Activated CD4-positive, alpha-beta T cell treated with anti-CD3 and anti-CD28 coated beads for 36 hours (primary cell): ENCODE measurements at places on chromosomes 11 and 22.

GRCh38 chr11:554428-555226 lies 5.9 kb downstream of the LMNTD2 start:
- no peaks in the 10 kb centered on the region for H3K4me1 ChIP-seq
- no peak overlapping the region for H3K4me3 ChIP-seq
- no peak overlapping the region for H3K27ac ChIP-seq
- H3K36me3 ChIP-seq = no peaks in the 10 kb centered on the region
- peaks cover 2% of the 10 kb centered on the region for H3K27me3 ChIP-seq

DNA sequence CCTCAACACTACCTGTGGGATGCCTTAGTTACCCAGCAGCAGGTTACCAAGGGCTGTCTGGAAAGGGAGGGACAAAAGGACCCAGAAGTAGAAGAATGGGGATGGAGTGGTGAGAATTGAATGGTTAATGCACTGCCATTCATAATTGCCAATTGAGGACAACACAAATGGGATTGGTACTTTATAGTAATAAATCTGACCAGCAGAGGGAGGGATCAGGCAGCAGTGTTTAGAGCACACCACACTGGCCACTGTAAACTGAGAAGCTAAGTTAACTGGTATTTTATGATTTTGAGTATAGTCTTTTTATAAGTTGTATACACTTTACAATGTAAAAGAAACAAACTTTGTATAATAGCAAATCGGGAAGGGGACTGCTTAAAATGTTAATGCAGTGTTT lies 10.7 kb downstream of the TBRG1 start:
- H3K36me3 ChIP-seq = peaks cover 49% of the 10 kb centered on the region
- no peak for DNase-seq
- H3K27ac ChIP-seq = no peak overlapping the region
- no peak overlapping the region for H3K4me3 ChIP-seq
- no peaks in the 10 kb centered on the region for H3K27me3 ChIP-seq

GRCh38 chr11:116145187-116145865 lies 627.5 kb downstream of the BUD13 start:
- no peak overlapping the region for H3K4me3 ChIP-seq
- no peak for DNase-seq
- H3K36me3 ChIP-seq = no peaks in the 10 kb centered on the region
- no peaks in the 10 kb centered on the region for H3K4me1 ChIP-seq

GRCh38 chr22:49052023-49052538 lies 775.6 kb downstream of the BRD1 start:
- DNase-seq = peak; percentile 41
- no peaks in the 10 kb centered on the region for H3K36me3 ChIP-seq
- no peaks in the 10 kb centered on the region for H3K4me1 ChIP-seq
- no peak overlapping the region for H3K27ac ChIP-seq
- H3K4me3 ChIP-seq = peak overlapping the region; percentile 58
- peaks cover 3% of the 10 kb centered on the region for H3K27me3 ChIP-seq

DNA sequence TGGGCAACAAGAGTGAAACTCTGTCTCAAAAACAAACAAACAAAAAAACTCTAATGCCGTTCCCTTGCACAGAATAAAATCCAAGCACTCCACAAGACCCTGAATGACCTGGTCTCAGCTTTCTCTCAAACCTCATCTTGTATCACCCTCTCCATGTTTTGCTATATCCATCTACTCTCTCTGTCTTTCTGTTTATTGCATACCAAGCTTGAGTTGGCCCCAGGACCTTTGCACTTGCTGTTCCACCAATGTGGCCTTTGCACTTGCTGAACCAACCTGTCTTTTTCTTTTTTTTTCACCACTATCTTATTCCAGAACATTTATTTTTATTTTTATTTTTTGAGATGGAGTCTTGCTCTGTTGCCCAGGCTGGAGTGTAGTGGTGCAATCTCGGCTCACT lies 2.0 kb upstream of the L3MBTL2 start:
- DNase-seq = no peak
- H3K27ac ChIP-seq = no peak overlapping the region
- H3K4me1 ChIP-seq = peaks cover 22% of the 10 kb centered on the region
- peaks cover 12% of the 10 kb centered on the region for H3K36me3 ChIP-seq
- no peak overlapping the region for H3K4me3 ChIP-seq

GRCh38 chr11:17917556-17917955 lies 95.3 kb downstream of the SERGEF start:
- no peak for DNase-seq
- no peak overlapping the region for H3K4me3 ChIP-seq
- no peak overlapping the region for H3K27ac ChIP-seq
- H3K27me3 ChIP-seq = no peaks in the 10 kb centered on the region
- peaks cover 6% of the 10 kb centered on the region for H3K4me1 ChIP-seq

- H3K4me3 ChIP-seq = no peak overlapping the region
- peaks cover under 1% of the 10 kb centered on the region for H3K4me1 ChIP-seq
- no peaks in the 10 kb centered on the region for H3K36me3 ChIP-seq
- H3K27ac ChIP-seq = no peak overlapping the region
- peak; percentile 18 for DNase-seq
- peaks cover 2% of the 10 kb centered on the region for H3K27me3 ChIP-seq
Measured at GRCh38 chr22:39292561-39293074, 26.8 kb downstream of the RPL3 start.

DNA sequence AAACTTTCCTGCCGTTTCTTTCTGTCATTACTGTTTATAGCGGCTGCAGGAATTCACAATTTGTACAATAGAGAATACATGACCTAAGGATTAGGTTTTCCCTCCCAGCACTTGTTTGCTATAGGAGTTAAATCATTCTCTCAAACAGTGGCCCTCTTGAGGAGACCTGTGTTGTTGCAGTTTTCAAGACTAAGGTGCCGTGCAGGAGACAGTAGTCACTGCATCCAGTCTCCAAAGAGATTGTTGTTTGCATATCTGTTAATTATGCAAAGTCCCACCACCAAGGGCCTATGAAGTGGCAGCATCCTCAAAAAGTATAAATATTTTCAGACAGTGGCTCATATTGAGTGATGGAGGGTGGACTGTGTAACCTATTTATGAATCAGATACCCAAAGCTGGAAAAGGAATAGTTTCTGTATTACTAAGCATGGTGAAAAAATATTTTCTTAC lies 2.3 kb downstream of the PRSS23 start:
- H3K36me3 ChIP-seq = no peaks in the 10 kb centered on the region
- peaks cover 62% of the 10 kb centered on the region for H3K4me1 ChIP-seq
- peak; percentile 39 for DNase-seq
- H3K27ac ChIP-seq = no peak overlapping the region
- H3K4me3 ChIP-seq = no peak overlapping the region

- H3K27me3 ChIP-seq = peaks cover 14% of the 10 kb centered on the region
- peaks cover 8% of the 10 kb centered on the region for H3K4me1 ChIP-seq
- no peaks in the 10 kb centered on the region for H3K36me3 ChIP-seq
- peak within 1 kb of the TSS; percentile 65 for H3K4me3 ChIP-seq
- peak; percentile 17 for DNase-seq
- H3K27ac ChIP-seq = peak within 1 kb of the TSS; percentile 42
Measured at GRCh38 chr22:23070418-23071229, at the start of gene GNAZ. GNAZ (plus strand) TSS chr22:23070519; CDS start chr22:23095696, 25,177 bp downstream.

- no peaks in the 10 kb centered on the region for H3K36me3 ChIP-seq
- H3K4me1 ChIP-seq = no peaks in the 10 kb centered on the region
- no peak for DNase-seq
Measured at GRCh38 chr11:1229471-1230120, 6.7 kb downstream of the MUC5B start.

DNA sequence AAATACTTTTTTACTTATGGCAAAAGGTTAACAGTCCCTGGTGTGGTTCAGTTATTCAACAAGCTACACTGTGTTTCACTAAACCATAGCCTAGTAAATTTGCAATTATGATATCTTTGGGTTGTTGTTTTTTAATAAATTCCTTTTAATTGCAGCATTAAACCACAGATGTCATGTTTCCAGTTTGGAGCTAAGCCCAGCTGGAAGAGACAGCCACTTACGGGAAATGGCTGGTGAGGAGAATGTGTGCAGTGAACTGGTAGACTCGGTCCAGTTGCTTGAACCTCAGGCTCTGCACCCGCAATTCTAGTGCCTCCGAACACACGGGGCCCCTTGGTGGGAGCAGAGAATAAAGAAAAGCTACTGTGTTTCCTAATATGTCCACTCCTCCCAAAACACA lies 70.8 kb downstream of the WNT11 start:
- H3K4me3 ChIP-seq = no peak overlapping the region
- no peaks in the 10 kb centered on the region for H3K27me3 ChIP-seq
- DNase-seq = no peak
- peaks cover 22% of the 10 kb centered on the region for H3K4me1 ChIP-seq

- no peak overlapping the region for H3K4me3 ChIP-seq
- peaks cover 7% of the 10 kb centered on the region for H3K27me3 ChIP-seq
- no peak for DNase-seq
- H3K36me3 ChIP-seq = no peaks in the 10 kb centered on the region
Measured at GRCh38 chr22:20968281-20968977, 1.4 kb downstream of the AIFM3 start.

- peak; percentile 69 for DNase-seq
- no peak overlapping the region for H3K4me3 ChIP-seq
- no peak overlapping the region for H3K27ac ChIP-seq
- H3K36me3 ChIP-seq = peaks cover 28% of the 10 kb centered on the region
Measured at GRCh38 chr11:57499413-57499982, 16.0 kb downstream of the SLC43A1 start.

GRCh38 chr22:49009359-49010063 lies 818.2 kb downstream of the BRD1 start:
- no peaks in the 10 kb centered on the region for H3K4me1 ChIP-seq
- no peaks in the 10 kb centered on the region for H3K36me3 ChIP-seq
- no peak for DNase-seq
- no peak overlapping the region for H3K27ac ChIP-seq
- no peak overlapping the region for H3K4me3 ChIP-seq
